ENCODE measurements at places on chromosomes 4 and X.

DNA sequence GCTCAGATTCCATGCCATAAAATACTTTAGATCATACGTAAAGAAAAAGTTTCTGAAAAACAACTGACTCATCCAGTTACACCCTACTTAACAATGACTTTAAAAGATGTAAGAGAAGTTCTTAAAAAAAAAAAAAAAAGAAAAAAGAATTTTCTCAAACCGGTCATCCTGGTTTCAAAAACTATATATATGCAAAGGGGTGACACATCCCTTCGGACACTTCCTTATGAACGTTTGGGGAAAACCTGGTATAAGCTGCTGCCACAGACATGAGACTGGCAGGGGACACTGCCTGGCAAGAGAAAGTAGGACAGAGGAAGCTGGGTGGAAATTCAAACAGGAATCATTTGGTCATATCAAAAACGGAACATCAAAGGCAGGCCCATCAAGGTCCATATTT is 81.2 kb upstream of the PRSS48 start:
- DNase-seq = no peak

DNA sequence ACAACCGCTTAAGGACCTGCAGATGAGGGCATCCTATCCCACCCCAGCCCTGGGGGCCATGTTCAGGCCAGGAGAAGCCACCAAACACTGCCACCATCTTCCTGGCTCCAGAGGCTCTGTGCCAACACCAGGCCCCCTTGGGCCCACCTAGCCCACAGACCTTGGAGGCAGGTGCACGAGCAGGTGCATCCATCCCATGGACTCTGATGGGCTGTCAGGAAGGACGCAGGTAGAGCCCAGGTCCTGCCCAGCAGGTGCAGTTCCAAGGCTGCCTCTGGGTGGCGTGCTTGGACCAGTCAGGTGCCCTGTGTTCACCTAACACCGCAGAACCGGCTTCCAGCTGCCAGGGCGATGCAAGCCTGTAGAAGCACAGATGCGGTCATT is 22.8 kb upstream of the PDE6B start:
- no peak for DNase-seq

DNA sequence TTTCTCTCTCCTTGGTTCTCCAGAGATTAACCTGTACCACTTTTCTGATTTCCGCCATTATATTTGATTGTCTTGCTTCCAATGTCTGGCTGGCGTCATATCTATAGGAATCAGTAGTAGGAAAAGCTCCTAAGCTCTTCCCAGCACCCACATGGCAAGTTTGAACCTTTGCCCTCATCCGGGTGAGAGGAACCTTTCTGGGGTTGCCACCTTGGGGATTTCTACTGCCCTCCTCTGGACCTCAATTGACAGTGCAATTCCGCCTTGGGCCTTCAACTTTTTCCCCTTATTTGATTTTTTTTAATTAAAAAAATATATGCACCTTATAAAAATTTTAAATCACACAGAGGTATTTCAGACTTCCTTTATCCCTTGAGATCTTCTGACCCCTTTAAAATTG is 2.0 kb upstream of the CXorf66 start:
- no peak for DNase-seq

DNA sequence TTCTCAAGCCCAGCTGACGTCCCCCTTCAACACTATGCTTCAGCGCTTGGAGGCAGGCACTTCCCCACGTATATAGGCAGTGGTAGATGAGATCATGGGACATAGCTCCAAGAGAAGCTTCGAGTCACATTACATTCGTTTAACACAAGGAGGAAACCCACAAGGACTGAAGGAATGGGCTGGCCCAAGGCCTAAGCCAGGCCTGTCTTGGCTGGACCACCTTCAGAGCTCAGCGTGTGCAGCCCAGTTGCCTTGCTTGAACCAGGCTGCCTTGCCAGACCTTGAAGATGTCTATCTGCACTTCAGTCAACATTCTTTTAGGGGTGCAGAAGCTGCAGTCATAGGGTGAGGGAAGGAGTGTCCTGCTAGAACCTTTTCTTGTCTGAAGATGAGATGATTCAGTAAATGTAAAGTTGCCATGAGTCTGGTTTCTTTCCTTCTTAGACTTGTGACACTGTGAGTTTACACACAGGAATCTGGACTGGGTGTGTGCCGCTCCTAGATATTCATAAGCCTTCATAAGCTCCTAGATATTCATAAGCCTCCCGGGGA is 144.1 kb upstream of the RBPJ start:
- DNase-seq = no peak

- no peak for DNase-seq
Observed at GRCh38 chrX:150870029-150870428, 28.4 kb downstream of the CD99L2 start.

- DNase-seq = no peak
Observed at GRCh38 chrX:3757510-3758025, 44.1 kb upstream of the PRKX start.

- DNase-seq = no peak
Observed at GRCh38 chr4:93184053-93184452, 644.5 kb upstream of the ATOH1 start.

- no peak for DNase-seq
Observed at GRCh38 chr4:124334119-124334518, 378.4 kb downstream of the ANKRD50 start.

- DNase-seq = no peak
Observed at GRCh38 chrX:103774070-103774642, 2.5 kb upstream of the PLP1 start.

DNA sequence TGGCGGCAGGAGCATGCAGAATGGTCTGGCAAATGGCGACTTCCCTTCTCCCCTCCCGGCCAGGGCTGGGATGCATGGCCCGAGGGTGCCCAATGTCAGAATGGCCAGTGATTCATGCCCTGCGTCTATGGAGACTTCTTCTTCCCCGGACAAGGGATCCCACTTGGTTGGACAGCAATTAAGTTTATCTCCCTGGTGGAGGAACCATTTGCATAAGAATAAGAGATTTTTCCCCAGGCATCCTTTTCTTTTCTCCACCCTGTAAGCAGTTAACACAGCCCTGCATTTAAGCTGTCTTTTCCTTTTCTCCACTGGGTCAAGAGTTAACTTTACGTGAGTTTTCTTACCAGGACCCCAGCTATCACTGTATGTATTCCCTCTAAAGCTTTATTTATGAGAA is 856.6 kb downstream of the GLUD2 start:
- no peak for DNase-seq

- no peak for DNase-seq
Observed at GRCh38 chr4:21290562-21290961, 590.3 kb downstream of the PACRGL start.
